A549 treated with dexamethasone at 1 μM for 4 hours (cell line): ENCODE measurements at places on chromosomes 11 and 22. TPM values are rescaled to one million over a fixed set of nuclear protein-coding genes. Genes with fewer than 3 reads are reported as not detected.

OSBP2 gene
- total RNA-seq = 8.2 to 11.8 TPM (median 11.1 TPM) in 5 replicates

TH gene
- total RNA-seq = 0.07 to 0.36 TPM in 2 of 5 replicates, not detected in the others

OR5P2 gene
- not detected in 5 replicates for total RNA-seq

CSF2RB gene
- 0.01 TPM in 1 of 5 replicates, not detected in the others for total RNA-seq

MYBPC3 gene
- total RNA-seq = 0.05 to 0.08 TPM (median 0.07 TPM) in 5 replicates

C11orf42 gene
- not detected in 5 replicates for total RNA-seq

KRTAP5-6 gene
- total RNA-seq = not detected in 5 replicates

PARVG gene
- total RNA-seq = not detected in 5 replicates

RAPSN gene
- total RNA-seq = 0.15 to 0.32 TPM in 2 of 5 replicates, not detected in the others

RIMBP3C gene
- total RNA-seq = 0.18 to 0.28 TPM (median 0.22 TPM) in 4 of 5 replicates, not detected in the other

KCNQ1 gene
- 0.52 to 0.75 TPM (median 0.60 TPM) in 5 replicates for total RNA-seq

CD248 gene
- total RNA-seq = not detected in 5 replicates

RELA gene
- 58.7 to 77.6 TPM (median 77.2 TPM) in 5 replicates for total RNA-seq

FUT4 gene
- total RNA-seq = 2.4 to 3.0 TPM (median 2.9 TPM) in 5 replicates

SLC7A4 gene
- not detected in 5 replicates for total RNA-seq

TENM4 gene
- total RNA-seq = 0.01 to 0.19 TPM (median 0.11 TPM) in 5 replicates

CRYBB2 gene
- 0.13 TPM in 1 of 5 replicates, not detected in the others for total RNA-seq

LRP4 gene
- total RNA-seq = 7.3 to 10.4 TPM (median 10.0 TPM) in 5 replicates

A4GALT gene
- 17.7 to 27.9 TPM (median 27.3 TPM) in 5 replicates for total RNA-seq

TMEM191C gene
- 0.56 to 0.84 TPM (median 0.71 TPM) in 5 replicates for total RNA-seq

HEPHL1 gene
- not detected in 5 replicates for total RNA-seq

AGBL2 gene
- 0.59 to 1.1 TPM (median 0.92 TPM) in 5 replicates for total RNA-seq

TMEM191B gene
- 0.81 to 1.3 TPM (median 0.97 TPM) in 5 replicates for total RNA-seq

OR5B21 gene
- total RNA-seq = not detected in 5 replicates

H19 gene
- 10.4 to 29.9 TPM (median 23.5 TPM) in 5 replicates for total RNA-seq

PHLDA2 gene
- total RNA-seq = 85.5 to 120 TPM (median 111 TPM) in 5 replicates

VSIG2 gene
- not detected in 5 replicates for total RNA-seq

MYO18B gene
- total RNA-seq = 0.02 to 0.08 TPM (median 0.05 TPM) in 5 replicates

TRIM51 gene
- not detected in 5 replicates for total RNA-seq

ELMOD1 gene
- total RNA-seq = 0.11 to 0.24 TPM (median 0.12 TPM) in 5 replicates

APOBEC3H gene
- total RNA-seq = 0.18 to 0.45 TPM (median 0.30 TPM) in 5 replicates

MRPL17 gene
- 79.3 to 116 TPM (median 95.2 TPM) in 5 replicates for total RNA-seq

RFPL3 gene
- not detected in 5 replicates for total RNA-seq

GRIK4 gene
- total RNA-seq = 0.02 to 0.06 TPM (median 0.03 TPM) in 4 of 5 replicates, not detected in the other

HARBI1 gene
- 4.7 to 6.2 TPM (median 5.5 TPM) in 5 replicates for total RNA-seq

CDC42EP2 gene
- 16.1 to 22.5 TPM (median 19.6 TPM) in 5 replicates for total RNA-seq

GTSE1 gene
- total RNA-seq = 22.7 to 34.7 TPM (median 33.6 TPM) in 5 replicates
